Caudate nucleus (tissue), 63 donors: ENCODE measurements at places on chromosomes 7 and 10.

- no peak for DNase-seq
Measured at GRCh38 chr10:32210306-32211045, 136.5 kb downstream of the EPC1 start.

DNA sequence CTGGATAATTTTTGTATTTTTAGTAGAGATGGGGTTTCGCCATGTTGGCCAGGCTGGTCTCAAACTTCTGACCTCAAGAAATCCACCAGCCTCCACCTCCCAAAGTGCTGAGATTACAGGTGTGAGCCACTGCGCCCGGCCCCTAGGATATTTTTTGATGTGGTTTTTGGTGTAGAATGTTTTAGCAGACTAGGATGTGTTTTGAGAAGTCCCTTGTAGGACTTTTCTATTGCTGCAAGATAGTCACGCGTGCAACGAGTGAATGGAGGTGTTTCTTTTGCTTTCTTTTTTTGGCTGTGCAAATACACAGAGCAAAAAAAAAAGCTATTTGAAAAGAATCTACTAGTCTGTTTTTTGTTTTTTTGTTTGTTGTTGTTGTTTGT is 29.8 kb upstream of the KLF6 start:
- no peak for DNase-seq

DNA sequence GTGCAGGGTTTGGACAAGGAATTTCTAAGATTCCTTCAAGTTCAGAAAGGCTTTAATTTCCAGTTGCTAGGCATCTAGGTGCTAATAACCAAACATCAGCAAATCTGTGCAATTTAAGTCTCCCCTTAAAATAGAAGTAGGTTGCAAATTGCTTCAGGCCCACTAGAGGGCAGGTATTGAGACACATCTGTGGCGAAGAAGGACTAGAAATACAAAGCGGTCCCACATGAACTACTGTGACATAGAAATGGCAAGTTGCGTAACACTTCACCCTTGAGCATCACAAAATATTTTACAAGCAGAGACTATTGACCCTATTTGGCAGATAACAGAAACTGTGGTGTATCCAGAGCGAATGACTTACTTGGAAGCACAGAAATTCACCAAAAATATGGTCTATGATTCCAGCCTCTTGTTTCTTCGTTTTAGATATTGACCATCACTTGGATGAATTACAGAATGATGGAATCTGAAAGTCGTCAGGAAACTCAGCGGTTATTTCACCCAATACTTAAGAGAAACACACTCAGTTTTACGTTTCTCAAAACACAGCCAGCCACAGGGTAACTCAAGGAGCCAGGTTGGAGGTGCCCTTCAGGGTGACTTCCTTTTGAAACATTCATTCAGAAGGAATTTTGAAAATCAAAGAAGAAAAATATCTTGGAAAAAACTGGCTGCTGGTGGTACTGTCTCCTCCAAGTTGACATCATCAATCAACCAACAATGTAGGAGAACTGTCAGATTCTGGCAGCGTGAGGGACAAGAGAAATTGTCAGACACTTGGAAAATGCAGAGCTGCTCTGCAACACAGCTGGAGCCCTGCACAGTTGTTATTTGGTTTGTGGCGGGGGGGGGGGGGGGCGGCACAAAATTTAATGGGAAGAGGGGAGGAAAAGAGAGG is 256.3 kb upstream of the MINDY3 start:
- DNase-seq = no peak

DNA sequence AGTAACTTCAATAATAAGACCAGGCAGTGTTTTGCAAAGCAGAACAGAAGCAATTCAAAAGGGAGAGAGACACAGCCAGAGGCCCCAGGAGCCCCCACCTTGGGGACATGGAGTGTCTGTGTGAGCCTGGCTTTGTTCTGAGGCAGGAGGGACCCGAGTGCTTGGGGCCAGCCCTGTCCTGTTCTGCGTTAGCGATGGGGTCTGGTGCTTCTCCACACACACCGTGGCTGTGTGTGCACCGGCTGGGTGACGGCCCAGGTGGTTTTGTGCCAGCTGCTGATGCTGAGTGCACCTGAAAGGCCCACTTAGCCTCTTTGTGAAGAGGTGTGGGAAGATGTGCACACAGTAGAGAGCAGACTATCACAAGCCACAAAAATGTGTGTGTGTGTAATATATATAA is 468.9 kb downstream of the DNAJB6 start:
- no peak for DNase-seq

GRCh38 chr7:39623047-39623731 is at the start of gene RALA:
RALA (plus strand) TSS chr7:39623572; CDS start chr7:39686668, 63,096 bp downstream.
- peak; percentile 94 for DNase-seq

GRCh38 chr10:7003831-7004395 is 406.9 kb downstream of the SFMBT2 start:
- no peak for DNase-seq

GRCh38 chr10:32680803-32681557 is 235.0 kb downstream of the CCDC7 start:
- DNase-seq = no peak

- no peak for DNase-seq
Measured at GRCh38 chr10:125816548-125816947, 6.5 kb downstream of the UROS start.

DNA sequence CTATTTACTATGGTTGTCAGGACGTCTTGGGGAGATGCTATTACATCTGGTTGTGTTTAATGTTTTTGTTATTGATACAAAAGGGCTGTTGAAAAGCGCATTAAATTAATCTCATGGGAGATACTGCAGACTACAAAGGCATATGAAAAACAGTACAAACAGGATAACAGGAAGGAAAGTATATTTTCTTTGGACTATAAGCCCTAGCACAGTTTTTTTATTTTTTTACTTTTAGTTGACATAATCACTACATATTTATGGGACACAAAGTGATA is 341.3 kb downstream of the ARL4A start:
- DNase-seq = no peak

DNA sequence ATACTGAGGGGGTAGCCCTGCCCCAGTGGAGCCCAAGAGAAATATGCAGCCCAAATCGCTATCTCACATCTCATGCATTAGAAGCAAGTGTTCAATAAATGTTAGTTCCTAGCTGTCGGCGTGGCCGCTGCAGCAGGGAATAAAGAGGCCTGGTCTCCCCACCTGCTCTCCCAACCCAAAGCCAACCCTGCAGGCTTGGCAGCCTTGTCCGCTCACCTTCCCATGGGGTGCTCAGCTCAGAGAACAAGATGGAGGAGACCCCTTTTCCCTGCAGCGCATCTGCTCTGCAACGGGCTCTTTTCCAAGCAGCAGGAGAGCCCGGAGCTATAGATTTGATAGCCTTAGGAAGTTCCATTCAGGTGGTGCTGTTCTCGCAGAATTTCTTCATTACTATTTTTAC is 12.0 kb upstream of the DOCK1 start:
- DNase-seq = no peak

- DNase-seq = no peak
Measured at GRCh38 chr10:77139252-77140160, 498.1 kb downstream of the KCNMA1 start.

GRCh38 chr10:107631876-107632275 is 467.4 kb upstream of the SORCS1 start:
- DNase-seq = no peak

GRCh38 chr10:10092581-10092980 is 925.1 kb upstream of the CELF2 start:
- DNase-seq = no peak

GRCh38 chr10:109988212-109988596 is 19.6 kb upstream of the ADD3 start:
- no peak for DNase-seq

GRCh38 chr7:151524331-151524730 is 4.6 kb upstream of the RHEB start:
- no peak for DNase-seq

DNA sequence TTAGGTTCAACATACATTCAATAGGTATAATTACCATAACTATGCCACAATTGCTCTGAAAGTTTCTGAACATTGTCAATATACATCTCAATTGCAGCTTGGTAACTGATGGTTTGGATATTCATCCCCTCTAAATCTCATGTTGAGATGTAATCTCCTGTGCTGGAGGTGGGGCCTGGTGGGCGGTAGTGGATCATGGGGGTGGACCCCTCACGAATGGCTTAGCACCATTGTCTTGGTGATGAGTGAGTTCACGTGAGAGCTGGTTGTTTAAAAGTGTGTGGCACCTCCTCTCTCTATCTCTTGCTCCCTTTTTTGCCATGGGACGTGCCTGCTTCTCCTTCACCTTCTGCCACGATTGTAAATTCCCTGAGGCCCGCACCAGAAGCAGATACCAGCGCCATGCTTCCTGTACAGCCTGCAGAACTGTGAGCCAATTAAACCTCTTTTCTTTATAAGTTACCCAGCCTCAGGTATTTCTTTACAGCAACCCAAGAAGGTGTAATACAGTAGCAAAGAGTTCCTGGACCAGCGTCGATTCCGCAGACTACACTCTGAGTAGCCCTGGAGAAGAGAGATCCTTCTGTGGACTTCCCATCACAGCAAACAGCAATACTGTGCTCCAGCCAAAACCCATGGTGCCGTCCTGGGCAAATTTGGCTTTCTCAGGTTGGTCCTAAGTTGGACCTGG is 83.8 kb upstream of the GRB10 start:
- no peak for DNase-seq

GRCh38 chr7:132933072-132933458 is 148.8 kb downstream of the CHCHD3 start:
- DNase-seq = no peak

GRCh38 chr10:18221882-18222281 is 81.7 kb downstream of the CACNB2 start:
- no peak for DNase-seq

- no peak for DNase-seq
Measured at GRCh38 chr7:55365205-55365674, at the start of gene LANCL2. LANCL2 (plus strand) TSS chr7:55365337; CDS start chr7:55366026, 689 bp downstream.

- no peak for DNase-seq
Measured at GRCh38 chr10:18619016-18619415, 32.4 kb downstream of the NSUN6 start.

GRCh38 chr7:29288181-29289091 is 93.9 kb downstream of the CHN2 start:
- no peak for DNase-seq

- no peak for DNase-seq
Measured at GRCh38 chr7:88344956-88345832, 38.5 kb upstream of the STEAP4 start.

DNA sequence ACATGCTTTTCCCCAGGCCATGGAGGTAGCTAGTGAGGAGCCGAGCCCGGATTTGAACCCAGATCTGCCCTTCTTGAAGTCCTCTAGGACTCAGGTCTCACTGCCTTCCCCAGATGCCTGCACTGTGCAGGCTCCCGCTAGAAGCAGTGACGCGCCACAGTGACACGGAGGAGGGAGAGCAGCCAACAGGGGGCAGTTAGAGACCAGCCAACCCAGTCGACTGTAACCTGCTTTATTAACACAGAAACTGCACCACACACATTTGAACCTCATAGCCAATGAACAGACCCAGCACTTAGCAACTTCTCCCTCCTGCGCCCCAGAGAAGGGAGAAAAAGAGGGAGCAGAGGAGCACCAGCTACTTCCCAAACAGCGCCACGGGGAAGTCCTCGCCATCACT is 27.4 kb downstream of the PILRA start:
- DNase-seq = no peak

DNA sequence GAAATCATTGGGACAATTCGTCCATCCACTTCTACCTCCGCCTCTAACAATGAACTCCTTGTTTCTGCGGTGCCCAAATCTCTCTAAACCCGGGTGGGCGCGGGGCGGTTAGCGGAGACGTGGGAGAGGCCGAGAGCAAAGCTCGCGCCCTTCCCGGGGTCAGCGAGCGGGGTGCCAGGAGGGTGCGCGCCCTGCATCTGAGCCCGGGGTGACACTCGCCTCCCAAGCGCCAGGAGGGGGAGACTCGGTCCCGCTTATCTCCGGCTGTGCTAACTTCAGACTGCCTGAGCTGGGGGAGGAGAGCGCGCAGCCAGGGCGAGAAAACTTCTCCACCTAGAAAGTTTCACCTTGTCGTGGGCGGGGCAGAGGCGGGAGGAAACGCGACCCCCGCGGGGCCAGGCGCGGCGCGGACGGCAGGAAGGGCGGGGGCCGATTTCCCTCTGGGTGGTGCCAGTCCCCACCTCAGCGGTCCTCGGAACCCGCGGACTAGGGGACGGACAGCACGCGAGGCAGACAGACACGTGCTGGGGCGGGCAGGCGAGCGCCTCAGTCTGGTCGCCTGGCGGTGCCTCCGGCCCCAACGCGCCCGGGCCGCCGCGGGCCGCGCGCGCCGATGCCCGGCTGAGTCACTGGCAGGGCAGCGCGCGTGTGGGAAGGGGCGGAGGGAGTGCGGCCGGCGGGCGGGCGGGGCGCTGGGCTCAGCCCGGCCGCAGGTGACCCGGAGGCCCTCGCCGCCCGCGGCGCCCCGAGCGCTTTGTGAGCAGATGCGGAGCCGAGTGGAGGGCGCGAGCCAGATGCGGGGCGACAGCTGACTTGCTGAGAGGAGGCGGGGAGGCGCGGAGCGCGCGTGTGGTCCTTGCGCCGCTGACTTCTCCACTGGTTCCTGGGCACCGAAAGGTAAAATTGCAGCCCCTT is at the start of gene MET:
Gene MET, plus strand, starts transcription at position 516 of the 915 bp plus-strand sequence. CDS start 26,889 bp downstream, outside the sequence.
- peak; percentile 36 for DNase-seq

- DNase-seq = no peak
Measured at GRCh38 chr7:38746438-38746837, 115.3 kb upstream of the AMPH start.

GRCh38 chr10:112782200-112782907 is 167.7 kb upstream of the TCF7L2 start:
- DNase-seq = no peak

- no peak for DNase-seq
Measured at GRCh38 chr10:123974406-123974805, 82.8 kb upstream of the CPXM2 start.

GRCh38 chr10:2340831-2341647 is 603.7 kb upstream of the ADARB2 start:
- DNase-seq = no peak

DNA sequence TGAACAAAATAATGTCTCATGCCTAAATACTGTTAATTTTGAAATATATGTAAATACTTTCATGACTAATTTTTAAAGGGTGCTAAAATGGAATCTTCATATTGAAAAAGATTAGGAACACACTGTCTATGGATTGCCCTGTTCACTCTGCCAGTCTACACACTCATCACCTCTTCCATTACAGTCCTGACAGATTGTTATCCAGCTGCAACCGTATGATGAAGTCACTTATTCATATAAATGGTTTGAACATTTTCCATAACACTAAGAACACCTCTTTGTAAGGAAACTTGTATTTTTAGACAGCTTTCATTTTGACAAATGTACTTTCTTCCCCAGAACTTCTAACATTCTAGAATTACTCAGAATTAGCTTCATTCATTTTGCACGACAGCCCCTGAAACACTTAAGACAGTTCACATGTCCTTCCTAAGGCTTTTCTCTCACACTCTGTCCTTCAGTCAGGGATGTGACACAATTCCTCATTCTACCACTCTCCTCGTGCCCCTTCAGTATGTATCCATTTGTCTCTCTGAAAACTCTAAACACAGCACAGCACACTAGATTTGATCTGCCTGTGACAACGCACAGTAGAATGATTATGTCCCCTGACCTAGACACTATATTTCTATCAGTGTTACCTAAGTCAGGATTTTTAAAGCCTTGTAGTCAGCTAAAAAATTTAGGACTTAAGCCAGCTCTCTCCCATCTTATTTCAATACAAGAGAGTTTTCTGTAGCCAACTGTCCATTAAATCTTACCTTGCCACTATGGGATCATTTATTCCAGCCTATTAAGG is 71.9 kb downstream of the ORC5 start:
- DNase-seq = no peak

GRCh38 chr7:87220734-87221215 is 1.2 kb upstream of the TMEM243 start:
- DNase-seq = peak; percentile 49

- DNase-seq = no peak
Measured at GRCh38 chr10:95048206-95048605, 21.1 kb downstream of the CYP2C8 start.

- DNase-seq = peak; percentile 65
Measured at GRCh38 chr7:11831736-11832495, at the start of gene THSD7A. THSD7A (minus strand) TSS chr7:11832198; CDS start chr7:11831946, 252 bp downstream.

- no peak for DNase-seq
Measured at GRCh38 chr10:23192712-23193434, 761 bp downstream of the PTF1A start.
